ENCODE measurements at places on chromosomes 2 and 18.

- no peak for DNase-seq
Measured at GRCh38 chr2:188964976-188965546, 9.1 kb upstream of the COL3A1 start.

DNA sequence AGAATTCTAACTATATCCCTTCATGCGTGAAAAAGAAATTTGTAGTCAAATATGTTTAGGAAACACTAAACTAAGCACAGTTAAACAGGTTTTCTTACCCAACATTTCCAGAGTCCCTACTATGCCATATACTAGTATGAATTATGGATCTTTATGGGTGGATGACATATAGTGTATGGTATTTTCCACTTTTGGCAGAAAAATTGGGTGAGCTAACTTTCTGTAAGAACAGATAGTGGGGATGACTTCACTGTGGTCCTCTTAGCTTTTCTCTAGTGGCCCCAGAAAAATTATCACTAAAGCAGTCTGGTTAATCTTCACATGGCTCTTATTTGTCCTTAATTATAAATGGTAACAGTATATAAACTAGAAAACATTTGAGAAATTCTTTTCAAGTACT is 240.0 kb upstream of the GULP1 start:
- DNase-seq, result no peak

DNA sequence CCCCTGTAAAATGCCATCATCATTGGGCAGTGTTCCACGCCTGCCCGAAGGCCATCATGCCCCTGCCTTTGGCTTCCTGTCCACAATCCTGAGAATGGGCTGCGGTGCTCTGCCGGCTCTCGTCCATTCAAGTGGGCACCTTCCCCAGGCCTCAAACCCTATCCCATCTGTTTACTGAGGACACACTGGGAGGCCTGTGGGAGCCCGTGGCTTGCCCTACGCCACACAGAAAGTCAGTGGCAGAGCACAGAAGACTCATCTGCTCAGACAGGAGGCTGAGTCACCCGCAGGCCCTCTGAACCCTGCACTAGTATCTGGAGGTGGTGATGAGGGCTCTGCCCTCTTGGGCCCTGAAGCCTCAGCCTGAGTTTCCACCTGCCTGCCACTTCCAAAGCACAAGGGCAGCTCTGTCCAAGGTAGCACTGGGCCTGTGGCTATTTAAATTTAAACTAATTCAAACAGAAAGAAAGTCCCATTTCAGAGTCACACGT is 19.1 kb upstream of the ANKRD53 start:
- DNase-seq, result peak; percentile 38

- no peak for DNase-seq
Measured at GRCh38 chr2:177429688-177430325, 37.2 kb downstream of the AGPS start.

DNA sequence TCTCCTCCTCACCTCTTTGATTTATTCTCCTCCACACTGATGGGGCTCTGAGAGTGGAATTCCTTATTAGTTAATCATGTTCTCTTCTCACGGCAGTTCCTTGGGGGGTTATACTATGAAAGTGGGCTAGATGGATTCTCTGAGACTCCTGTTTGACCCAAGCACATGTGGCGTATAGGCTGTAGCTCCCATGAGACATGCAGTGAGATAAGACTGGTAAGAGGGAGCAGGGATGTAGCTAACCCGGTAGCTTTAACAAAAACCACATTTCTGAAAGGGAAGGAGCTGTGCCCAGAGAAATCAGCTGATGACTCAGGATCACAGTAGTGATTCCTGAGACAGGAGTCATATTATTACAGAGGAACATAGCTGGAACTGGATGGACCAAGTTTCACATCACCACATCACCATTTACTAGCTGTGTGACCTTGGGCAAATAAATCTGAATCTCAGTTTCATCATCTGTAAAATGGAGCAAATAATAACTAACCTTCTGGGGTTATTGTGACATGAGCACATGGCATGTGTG is 82.9 kb downstream of the CRIM1 start:
- no peak for DNase-seq

DNA sequence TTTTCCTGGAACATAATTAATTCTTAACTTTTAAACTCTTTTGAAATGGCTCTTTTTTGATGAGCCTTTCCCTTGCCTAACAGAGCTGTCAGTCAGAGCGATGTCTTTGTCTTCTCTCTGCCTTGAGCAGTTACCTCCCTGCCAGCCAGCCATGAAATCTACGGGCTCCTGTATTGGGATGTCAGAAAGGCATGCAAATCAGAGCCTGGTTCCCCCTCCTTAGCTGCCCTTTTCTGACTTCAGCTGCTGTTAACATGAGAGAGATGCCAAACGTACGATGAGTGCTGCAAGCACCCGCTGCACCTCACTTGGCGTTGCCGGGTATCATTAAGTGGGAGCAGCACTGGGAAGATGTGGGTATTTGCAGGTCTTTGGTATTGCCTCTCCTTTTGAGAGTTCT is 131.4 kb upstream of the BOD1L2 start:
- no peak for DNase-seq

DNA sequence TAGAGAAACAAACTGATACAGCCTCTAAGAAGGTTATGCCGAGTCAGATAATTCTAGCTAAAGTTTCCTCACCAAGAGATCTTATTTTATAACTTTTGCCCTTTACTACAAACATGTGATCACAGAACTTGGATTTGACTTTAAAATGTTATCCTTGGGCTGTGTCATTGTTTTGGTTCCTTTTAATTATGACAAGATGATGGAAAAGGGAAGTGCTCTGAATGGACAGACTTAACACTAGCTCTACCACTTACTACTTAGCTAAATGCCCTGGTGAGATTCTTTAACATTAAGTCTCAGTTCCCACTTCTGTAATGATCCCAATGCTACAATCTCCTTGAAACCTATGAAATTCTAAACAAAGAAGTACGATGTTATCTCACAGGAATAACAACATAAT is 69.9 kb downstream of the RTTN start:
- DNase-seq, result no peak

GRCh38 chr2:67423489-67423888 is 26.4 kb downstream of the ETAA1 start:
- no peak for DNase-seq

Data from ecto neural progenitor cell (in vitro differentiated cells).